ENCODE measurements at places on chromosomes 3 and 15. TPM values are rescaled to one million over a fixed set of nuclear protein-coding genes. Genes with fewer than 3 reads are reported as not detected.

Gene NR1I2
- 0.39 TPM for total RNA-seq

Gene LTF
- not detected for total RNA-seq

Gene SI
- not detected for total RNA-seq

Gene XCR1
- not detected for total RNA-seq

Gene SPESP1
- 0.67 TPM for total RNA-seq

Gene GABRR3
- not detected for total RNA-seq

Gene TTLL13
- 1.1 TPM for total RNA-seq

Gene GOLGA8T
- not detected for total RNA-seq

Gene P2RY1
- total RNA-seq: 0.08 TPM

Gene ZCWPW2
- total RNA-seq: 0.61 TPM

Gene EPHB3
- 0.29 TPM for total RNA-seq

Gene DUOXA2
- not detected for total RNA-seq

Gene ALCAM
- 10.3 TPM for total RNA-seq

Gene MCF2L2
- total RNA-seq: 6.5 TPM

Gene NT5DC2
- total RNA-seq: 5.5 TPM

Gene NCK1
- total RNA-seq: 68.4 TPM

Gene FANCD2OS
- total RNA-seq: not detected

Gene SYNPR
- not detected for total RNA-seq

Gene GABRA5
- total RNA-seq: not detected

Gene PPP1R14D
- not detected for total RNA-seq
